Effector memory CD4-positive, alpha-beta T cell (primary cell): ENCODE measurements at places on chromosomes 12 and 14.

- DNase-seq: no peak
These were observed 52.1 kb downstream of the TBC1D30 start for GRCh38 chr12:64876388-64877071.

DNA sequence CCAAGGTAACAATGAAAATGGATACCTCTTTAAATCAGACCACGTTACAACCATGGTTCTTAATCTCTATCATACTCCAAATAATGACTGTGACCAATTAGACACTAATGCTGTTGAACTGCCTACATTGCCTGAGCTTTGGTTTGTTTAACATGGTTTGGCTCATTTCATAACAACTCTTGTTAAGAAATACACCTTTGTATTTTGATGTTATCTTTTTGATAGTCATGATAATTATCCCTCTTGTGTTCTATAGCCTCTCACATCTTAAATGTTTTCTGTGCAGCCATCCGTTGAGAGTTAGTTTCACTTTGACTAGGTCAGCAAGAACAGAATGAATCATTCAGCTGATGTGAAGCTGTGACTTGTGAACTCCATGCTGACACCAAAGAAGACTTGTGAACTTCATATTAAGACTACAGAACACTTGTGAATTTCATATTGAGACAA is 75.5 kb upstream of the RERGL start:
- no peak for DNase-seq

DNA sequence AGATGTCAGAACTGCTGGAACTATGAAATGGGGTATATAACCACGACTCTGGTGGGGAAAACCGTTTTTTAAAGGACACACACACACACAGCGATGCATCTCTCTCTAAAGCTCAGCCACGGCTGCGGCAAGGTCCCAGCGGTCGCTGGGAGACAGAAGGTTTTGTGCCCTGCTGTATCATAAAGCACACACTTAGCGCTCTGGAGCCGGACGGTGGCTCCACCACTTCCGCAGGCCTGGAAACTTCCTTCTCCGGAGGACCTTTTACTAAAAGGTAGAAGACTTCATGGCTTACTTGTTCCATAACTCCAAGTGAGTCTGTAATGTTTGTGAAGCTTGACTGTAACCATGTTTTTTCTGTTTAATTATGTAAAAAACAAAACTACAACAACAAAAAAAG is 349.3 kb downstream of the DIO2 start:
- DNase-seq: no peak

GRCh38 chr12:76719171-76720041 is 44.5 kb upstream of the ZDHHC17 start:
- DNase-seq: no peak
